ENCODE measurements at places on chromosomes 7 and 10.

DNA sequence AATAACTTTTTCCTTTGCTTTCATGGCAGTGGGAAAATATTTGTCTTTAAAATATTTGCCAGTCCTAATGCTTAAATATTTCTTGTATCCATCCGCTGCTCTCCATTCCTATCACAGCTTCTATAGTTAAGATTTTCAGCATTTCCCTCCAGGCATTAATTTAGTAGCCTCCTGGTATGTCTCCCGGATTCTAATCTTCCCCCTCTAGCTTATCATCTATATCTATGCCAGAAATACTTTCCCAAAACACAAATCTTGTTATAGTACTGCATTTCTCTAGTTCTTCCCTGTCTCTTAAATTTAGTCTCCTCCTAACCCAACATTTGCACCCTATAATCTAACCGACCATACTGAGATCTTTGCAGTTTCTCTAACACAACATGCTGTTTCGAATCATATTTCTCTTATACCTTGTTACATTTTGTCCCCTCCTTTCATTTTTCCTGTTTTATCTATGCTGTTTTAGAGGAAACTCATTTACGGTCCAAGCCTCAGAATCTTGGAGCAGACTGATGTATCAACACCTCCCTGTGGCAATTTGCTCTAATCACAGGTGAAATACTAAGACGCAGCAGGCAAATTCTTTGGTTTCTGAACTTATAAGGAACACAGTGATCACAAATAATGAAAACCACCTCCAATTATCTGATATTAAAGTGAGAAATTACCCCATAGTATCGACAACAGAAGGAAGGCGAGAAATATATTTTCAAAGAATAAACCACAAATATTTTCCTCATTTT, 10.3 kb downstream of the CNTNAP2 start:
- DNase-seq = no peak

- DNase-seq = no peak
Measured at GRCh38 chr10:121406823-121407545, 191.3 kb downstream of the FGFR2 start.

- DNase-seq = no peak
Measured at GRCh38 chr10:77925795-77926565, 575 bp downstream of the DLG5 start.

- DNase-seq = no peak
Measured at GRCh38 chr7:12102126-12102525, 109.0 kb upstream of the TMEM106B start.

Measured in occipital lobe (tissue), 3 donors.